Stimulated activated CD8-positive, alpha-beta memory T cell treated with anti-CD3 and anti-CD28 coated beads, Interleukin-2, amount 100 ng/mL, for 1 hour (primary cell): ENCODE measurements at places on chromosomes 7 and 10.

GRCh38 chr7:37488163-37488764, 39.6 kb upstream of the ELMO1 start:
- no peak for DNase-seq

DNA sequence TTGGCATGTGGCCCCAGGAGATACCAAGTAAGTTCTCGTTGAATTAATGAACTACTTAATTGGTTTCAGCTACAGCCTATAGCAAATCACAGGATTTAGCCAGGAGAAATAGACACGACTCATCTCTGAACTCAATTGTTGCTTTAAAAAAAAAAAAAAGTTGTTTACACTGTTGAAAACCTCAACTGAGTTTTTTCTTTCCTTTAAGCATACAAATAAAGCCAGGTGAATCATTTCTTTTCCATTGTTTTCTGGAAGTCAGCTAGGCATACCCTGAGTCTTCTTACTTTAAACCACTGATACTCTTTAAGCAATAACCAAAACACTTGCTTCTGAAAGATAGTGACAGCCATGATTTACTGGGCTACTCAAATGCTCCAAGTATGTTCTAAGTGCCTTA, 755 bp downstream of the FRMPD2 start:
- DNase-seq = no peak

- DNase-seq = no peak
Measured at GRCh38 chr10:78815702-78816334, 252.9 kb upstream of the ZMIZ1 start.

- DNase-seq = no peak
Measured at GRCh38 chr10:8338177-8338766, 283.8 kb downstream of the GATA3 start.

DNA sequence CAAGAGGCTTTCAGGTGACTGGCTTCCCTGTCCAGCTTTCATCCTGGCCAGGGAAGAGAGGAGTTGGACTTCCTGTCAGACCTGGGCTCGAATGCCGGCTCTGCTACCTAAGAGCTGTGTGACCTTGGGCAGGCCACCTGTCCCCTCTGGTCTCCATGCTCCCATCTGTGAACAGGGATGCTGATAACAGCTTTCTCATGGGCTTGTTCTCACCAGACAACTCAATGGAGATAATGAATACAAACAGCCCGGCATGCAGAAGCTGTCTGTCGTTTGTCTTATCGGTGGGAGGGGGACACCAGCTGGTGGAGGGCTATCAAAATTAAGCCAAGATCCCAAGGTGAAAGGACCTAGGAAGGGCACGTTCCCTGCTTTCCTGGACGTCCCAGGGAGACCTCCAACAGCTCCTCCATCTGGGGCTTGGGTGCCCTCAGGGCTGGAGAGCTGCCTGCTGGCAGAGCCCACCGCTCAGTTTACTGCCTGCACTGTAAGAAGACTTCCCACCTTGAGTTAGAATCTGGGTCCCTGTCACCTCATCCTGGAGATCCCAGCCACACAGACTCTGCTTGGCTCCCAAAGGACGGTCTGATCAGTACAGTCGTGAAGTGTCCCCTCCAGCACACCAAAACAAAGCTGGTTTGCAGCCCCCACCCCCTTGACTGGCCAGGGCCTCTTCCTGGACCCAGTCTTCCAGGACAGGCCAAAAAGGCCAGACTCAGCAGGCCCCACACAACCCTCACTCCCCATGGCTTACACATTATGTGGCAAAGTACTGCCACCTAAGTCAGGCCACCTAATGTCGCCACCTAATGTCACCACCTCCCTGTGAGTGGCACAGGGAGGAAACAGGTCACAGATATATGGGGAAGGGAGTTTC, 40.9 kb downstream of the PPIF start:
- no peak for DNase-seq

GRCh38 chr10:72274730-72275350, 1.1 kb downstream of the DDIT4 start:
- peak; percentile 45 for DNase-seq

- DNase-seq = no peak
Measured at GRCh38 chr10:113069595-113069994, 119.5 kb downstream of the TCF7L2 start.
